ENCODE measurements at places on chromosomes 1 and 21. TPM values are rescaled to one million over a fixed set of nuclear protein-coding genes. Genes with fewer than 3 reads are reported as not detected.

DNA sequence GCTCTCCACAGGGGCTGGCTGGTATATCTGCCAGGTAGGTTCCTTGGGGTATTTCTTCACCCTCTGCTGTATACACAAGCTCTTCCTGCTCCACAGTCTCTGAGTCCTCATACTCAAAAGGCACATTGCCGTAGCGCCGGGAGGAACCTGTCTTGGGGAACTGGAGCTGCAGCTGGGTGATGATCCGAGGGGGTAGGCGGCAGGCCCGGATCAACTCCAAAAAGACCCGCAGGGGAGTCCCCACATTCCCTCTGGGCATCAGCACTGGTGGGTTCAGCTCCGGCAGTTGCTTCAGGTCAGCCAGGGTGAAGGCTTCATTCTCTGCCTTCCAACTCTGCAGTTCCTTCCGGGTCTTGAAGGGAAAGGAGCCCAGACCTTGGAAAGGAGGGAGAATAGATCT, 2.9 kb downstream of the GPATCH3 start:
- DNase-seq, result no peak

DNA sequence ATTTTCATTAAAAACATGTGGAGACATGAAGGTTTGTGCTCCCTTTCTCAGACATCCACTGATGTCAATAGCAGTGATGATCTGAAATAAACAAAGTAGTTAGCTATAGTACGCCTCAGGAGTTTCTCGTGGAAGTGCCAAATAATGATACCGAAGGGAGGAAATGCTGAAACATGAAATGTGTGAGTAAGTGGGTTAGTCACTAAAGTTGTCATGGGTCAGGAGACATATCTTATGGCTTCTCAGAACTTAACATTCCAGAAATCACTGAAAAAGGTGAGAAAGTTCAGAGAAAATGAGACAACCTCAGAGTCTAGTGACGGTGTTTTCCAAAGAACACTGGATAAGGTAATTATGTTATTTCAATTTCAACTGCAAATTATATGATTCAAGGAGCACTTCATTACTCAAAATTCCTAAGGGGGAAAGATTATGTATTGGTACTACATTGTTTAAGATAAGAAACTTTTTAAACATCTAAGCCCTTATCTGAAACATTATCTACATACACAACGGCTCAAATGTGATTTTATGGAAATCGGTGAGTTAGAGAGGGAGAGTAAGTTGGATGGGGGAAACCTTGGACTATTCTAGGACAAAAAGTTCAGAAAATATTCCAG, 20.6 kb downstream of the NIBAN1 start:
- no peak for DNase-seq

DNA sequence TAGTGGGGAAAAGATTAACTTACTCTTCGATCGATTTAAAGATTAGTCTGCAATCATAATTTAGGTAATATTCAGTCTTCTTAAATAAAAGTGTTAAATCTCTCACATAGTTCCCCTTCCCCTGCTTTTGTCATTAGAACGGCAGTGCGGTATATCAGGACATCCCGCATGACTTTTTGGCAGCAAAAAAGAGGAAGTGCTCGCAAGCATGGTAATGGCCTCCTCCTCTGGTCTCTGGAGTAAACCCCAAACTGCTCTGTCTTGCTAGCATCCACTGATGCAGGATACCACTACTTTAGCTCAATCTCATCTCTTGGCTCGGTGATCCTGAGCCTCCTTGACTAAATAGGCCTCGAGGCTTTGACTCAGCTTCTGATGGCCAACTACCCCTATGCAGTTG, 78.7 kb upstream of the VAV3 start:
- no peak for DNase-seq

DNA sequence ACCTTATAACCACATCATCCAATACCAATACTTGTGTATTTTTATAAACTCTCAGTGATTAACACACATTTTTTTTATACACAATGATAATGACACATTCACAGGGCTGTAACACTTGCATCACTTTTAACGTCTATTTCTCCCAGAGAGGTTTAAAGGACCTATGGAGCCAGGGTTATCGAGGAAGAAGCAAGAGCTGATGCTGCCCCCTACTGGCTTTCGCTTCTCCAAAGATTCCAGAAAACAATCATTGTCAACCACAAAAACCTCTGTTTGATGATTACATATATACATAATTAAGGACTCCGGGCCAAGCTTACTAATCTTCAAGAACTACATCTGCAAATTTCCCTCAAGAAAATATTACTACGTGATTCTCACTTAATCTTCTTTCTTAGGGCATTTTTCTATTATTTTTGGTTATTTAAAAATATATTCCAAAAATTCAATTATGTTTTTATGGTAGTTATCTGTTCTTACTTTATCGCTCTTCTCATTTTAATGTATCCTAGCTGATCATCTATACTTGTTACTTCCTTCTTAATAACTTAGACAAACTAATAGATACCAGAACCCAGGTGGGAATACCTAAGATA, 214.5 kb downstream of the VAV3 start:
- DNase-seq, result no peak

DNA sequence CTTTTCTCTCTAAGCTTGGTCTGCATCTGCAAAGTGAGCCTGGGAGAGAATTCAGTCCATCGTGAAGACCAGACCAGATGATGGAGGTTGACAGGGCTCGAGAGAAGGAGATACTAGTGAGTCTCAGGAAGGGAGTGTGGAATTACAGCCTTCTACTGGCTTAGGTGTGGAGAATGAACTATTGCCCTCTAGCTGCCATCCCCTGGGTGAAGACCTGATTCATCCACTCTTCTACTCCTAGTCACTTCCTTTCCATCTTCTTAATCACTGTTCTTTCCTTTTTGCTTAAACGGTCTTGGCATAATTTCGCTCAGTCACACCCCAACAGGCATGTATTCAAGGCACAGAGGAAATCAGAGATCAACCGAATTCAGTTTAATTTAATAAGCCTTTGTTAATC, 34.0 kb upstream of the HSD17B7 start:
- DNase-seq, result no peak

DNA sequence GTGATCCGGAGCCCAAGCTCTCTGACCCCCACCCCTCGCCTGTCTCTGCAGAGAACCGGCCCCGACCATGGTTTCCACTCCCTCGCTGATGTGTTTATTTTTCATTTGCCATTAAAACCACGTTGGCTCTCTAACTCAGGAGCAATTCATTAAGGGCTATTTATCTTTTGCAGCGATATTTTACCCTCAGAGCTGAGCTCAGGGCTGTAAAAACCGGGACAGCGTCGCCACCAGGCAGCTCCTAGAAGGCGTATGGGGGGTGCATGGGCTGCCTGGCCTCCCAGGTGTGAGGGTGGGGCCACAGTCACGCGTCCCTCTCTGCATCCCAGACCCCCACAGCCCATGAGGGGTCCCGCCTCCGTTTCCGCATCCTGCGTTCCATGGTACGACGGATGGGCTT, 71.4 kb downstream of the PRDM16 start:
- DNase-seq, result no peak

- DNase-seq, result no peak
Measured at GRCh38 chr1:110565565-110565964, 40.6 kb downstream of the KCNA2 start.

- DNase-seq, result peak; percentile 59
Measured at GRCh38 chr21:41168391-41169257, 664 bp downstream of the BACE2 start.

DNA sequence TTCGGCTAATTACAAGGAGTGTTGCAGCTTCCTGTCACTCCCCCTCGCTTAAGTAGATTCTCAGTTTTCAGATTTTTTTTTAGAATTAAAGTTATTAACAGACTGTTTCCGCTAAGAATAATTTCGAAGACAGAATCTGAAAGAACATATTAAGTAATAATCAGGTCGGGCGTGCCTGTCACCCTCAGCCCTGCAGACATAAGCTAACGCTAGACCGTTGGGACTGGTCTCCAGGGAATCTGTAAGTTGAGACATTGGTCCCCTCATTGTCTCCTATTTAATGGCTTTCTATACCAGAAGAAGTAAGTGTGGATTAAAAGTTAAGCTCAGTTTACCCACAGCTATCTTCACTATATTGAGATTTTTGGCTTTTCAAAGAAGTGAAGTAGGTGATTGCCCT, 14.5 kb downstream of the NMNAT1 start:
- no peak for DNase-seq

- DNase-seq, result no peak
Measured at GRCh38 chr1:59814901-59815825, at the start of gene HOOK1. HOOK1 (plus strand) TSS chr1:59814949; CDS start chr1:59815118, 169 bp downstream.

DNA sequence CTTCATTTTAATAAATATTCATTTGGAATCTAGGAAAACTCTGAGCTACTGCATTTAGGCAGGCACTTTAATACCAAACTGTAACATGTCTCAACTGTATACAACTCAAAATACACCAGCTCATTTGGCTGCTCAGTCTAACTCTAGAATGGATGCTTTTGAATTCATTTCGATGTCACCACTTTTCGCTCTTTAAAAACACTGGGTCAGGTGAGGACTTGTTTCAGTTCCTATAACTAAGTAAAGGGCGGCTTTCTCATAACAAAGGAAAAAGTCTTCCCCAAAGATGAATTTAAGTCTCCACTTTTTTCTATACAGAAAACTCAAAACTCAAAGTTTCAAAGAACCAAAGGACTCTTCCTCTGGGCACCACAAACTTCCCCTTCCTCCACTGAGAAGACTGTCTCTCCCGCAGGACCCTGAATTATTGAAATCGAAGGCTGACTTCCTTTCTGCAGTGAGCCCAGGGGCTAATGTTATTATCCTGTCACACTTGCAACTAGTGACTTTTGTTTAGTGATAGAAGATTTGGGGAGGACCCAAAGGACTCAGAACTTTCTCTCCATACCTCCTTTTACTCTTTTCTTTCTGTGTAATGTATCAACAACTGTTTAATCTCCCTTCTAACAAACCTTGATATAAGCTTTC, 9.7 kb upstream of the DHX9 start:
- no peak for DNase-seq

GRCh38 chr1:228336308-228337030, 70.2 kb downstream of the TRIM11 start:
- no peak for DNase-seq

DNA sequence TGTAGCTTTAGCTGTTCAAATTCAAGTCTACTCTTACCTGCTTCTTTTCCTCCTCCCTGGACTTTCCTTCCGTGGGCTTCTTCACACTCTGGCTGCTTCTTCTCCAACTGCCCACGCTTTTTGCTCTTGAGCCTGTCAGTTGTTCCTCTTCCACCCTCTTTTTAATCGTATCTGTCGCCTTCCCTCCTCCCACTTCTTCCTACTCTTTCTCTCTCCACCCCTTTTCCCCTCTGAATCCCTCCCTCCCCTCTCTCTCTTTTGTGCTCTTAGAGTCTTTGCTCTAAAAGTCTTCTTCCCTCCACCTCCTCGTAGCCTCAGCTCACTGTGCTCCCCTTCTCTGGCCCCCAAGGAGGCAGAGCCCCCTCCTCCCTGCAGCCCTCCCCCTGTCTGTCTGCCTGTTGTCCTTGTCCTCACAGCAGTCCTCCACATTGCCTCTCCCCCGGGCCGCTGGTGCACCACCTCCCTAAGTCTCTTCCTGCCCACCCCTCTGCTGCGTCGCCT, 12.9 kb upstream of the GJA5 start:
- peak; percentile 47 for DNase-seq

- DNase-seq, result peak; percentile 89
Measured at GRCh38 chr21:34836103-34836932, 167.5 kb downstream of the CLIC6 start.

GRCh38 chr21:43865540-43866259, 677 bp downstream of the AGPAT3 start:
- DNase-seq, result peak; percentile 90

GRCh38 chr1:167056529-167057231, 33.5 kb downstream of the GPA33 start:
- no peak for DNase-seq

- no peak for DNase-seq
Measured at GRCh38 chr1:10108134-10108663, 75.4 kb downstream of the UBE4B start.

DNA sequence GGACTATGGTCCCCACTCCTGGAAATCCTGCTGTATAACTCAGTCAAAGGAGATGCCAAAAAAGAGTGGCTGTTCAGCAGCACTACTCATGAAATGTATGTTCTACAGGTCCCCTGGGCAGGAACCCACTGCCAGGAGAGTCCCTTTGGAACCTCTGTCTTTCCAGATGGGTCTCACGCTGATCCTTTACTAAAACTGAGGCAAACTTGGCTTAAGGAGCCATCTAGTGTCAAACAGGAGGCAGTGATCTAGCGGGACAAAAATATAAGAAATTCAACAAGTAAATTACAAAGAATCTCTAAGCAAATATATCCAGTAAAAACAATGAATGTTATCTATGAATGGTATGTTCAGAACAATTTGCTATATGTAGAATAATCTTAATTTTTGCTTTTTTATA, 80.5 kb upstream of the PRMT6 start:
- no peak for DNase-seq

GRCh38 chr21:43339668-43340067, 87.3 kb downstream of the SIK1 start:
- DNase-seq, result no peak

DNA sequence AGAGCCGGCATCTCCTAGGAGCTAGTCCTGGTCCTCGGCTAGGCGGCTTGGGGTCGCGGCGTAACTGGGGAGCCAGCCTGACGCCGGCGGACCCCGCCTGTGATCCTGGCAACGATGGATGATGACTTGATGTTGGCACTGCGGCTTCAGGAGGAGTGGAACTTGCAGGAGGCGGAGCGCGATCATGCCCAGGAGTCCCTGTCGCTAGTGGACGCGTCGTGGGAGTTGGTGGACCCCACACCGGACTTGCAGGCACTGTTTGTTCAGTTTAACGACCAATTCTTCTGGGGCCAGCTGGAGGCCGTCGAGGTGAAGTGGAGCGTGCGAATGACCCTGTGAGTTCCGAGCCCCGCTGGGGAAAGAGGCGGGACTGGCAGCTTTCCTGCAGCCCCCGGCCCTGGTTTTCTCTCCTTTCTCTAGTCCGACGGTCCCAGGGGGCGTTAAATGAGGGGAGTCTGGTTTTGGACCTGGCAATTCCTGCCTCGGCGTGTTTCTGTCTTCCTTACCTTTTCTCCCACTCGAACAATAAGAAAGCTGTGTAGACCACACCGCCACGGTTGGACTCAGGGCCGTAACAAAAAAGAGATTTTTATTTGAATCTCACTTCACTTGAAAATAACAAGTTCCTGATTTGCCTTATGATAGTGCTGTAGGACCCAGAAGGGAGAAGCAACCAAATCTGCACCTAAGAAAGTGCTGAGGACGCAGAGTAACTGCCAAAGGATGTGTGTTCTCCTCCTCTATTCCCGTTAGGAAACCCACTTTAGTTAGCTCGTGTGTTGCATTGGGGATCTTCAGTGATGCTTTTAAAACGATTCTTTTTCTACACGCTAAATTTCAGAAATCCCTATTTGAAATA, at the start of gene SPRTN:
TSS of gene SPRTN (plus strand) at position 24 of the 859 bp plus-strand sequence. CDS start at position 115, 91 bp downstream.
- no peak for DNase-seq

Gene DOP1B
- 29.6 TPM for total RNA-seq

Gene NPPB
- total RNA-seq, result not detected

Gene VSIG8
- not detected for total RNA-seq

Gene OLIG2
- 0.23 TPM for total RNA-seq

Gene EEIG2
- 16.6 TPM for total RNA-seq

Gene GPX7
- total RNA-seq, result 12.6 TPM

Gene LAD1
- total RNA-seq, result 37.6 TPM

Gene TMPRSS15
- total RNA-seq, result not detected

Gene SLC6A9
- 28.5 TPM for total RNA-seq

Gene TTLL7
- 13.7 TPM for total RNA-seq

Gene FTCD
- total RNA-seq, result 0.38 TPM

Gene TNFAIP8L2
- 14.5 TPM for total RNA-seq

All from left lung (tissue), 14 donors.